GM06990 (cell line): ENCODE measurements at places on chromosomes 11 and 22.

- DNase-seq, result no peak
These were observed 542 bp downstream of the HPS4 start for GRCh38 chr22:26483043-26483438.

DNA sequence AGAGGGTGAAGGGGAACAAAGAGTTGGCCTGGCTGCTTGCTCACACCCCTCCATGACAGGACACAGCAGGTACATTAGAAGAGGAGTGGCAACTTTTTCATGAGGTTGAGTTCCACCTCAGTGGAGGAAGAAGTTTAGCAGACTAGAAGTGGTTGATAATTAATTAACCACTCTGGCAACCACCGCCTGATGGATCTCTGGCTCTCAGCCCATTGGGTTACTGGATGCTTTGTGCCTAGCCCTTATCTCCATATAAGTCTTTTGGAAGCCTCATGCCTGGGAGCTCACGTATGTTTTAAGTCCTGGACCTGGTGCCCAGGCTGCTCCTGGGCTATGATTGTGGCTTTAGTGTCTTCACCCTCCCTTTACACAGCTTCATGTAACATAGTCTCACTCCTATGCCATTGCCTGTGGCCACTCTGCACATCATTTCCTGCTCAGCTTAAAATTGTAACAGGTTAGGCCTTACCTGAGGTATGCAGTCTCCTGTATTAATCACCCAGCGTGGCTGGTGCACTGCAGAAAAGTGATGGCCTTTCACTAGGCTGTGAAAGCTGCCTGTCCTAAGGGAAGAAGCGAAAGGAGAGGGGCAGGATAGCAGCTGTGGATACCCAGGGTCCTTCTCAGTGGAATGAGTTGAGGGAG lies 72.7 kb upstream of the CRTAM start:
- DNase-seq, result no peak

GRCh38 chr11:19458231-19458630 lies 217.5 kb upstream of the E2F8 start:
- DNase-seq, result no peak

- DNase-seq, result no peak
These were observed 13.3 kb downstream of the ASCL2 start for GRCh38 chr11:2256951-2257700.

- no peak for DNase-seq
These were observed 2.6 kb downstream of the EHF start for GRCh38 chr11:34623463-34623862.

DNA sequence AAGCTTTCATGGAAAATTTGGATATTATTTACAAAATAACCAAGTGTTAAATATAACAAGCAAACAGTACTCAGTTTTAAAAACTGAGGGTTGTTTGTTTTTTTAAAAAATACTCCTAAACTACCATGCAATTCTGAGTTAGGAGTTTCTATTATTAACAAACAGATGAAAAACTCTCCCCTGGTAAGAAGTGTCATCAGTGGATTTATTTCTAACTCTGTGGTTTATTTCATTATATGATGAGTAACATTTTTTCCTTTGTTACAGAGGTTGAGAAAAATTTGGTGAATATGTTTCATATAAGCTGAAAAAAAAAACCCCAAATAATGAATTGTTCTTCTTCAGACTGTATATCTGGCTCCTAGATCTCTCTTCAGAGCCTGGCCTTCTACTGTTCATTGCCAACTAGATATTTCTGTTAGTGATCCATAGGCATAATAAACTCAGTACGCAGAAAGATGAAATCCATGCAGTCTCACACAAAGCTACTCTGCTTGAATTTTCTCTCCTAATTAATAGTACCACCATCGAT lies 29.4 kb upstream of the PDE3B start:
- no peak for DNase-seq

DNA sequence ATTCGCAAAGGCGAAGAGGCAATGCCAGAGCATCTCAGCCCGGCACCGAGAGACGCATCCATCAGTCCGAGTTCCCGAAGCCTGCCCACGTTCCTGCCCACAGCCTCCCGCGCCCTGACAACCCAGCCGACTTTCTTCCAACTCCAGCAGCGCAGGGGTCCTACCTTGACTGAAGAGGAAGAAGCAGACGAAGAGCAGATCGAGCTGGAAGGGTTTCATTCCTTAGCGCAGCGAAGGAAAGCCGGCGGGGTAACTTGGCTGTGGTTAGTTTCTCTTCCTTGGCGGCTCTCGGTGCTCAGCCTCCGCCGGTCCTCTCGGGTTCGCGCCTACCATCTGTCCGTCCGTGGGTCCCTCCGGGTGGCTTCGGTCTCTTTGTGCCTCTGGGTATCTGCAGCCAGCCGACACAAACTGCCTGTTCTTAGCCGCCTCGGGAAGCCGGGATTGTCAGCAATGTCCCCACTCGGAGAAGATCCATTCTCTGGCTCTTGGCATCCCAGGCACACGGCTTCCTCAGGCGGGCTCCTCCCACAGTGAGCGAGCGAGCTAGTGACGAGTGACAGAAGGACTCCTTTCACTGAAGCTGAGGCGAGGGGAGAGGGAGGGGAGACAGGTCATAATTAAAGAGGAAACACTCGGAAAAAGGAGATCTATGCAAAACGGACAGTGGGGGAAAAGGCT lies at the start of gene KIRREL3:
KIRREL3 (minus strand) TSS at position 480 of the 678 bp plus-strand sequence.
- no peak for DNase-seq

DNA sequence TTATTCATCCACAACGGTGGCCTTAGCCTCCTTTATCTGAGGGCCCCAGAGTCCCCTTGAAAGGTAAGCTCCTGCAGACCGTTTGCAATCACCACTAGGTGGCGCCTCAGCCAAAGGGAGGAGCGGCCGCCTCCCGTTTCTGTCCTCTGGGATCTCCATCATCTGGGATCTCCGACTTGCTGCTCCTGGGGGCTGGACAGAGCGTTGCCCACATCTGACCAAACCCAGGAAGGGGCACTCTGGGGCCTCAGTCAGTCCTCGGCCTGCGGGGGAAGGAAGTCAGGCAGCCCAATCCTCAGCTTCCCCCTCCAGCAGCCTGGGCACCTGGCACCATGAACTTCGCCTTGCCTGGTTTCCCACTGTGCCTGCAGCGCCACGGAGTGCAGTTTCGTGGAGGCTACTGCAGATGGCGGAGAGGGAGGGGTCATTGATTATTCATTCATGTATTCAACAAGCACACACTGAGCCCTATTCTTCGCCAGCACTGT lies 23.5 kb downstream of the TP53I11 start:
- no peak for DNase-seq

DNA sequence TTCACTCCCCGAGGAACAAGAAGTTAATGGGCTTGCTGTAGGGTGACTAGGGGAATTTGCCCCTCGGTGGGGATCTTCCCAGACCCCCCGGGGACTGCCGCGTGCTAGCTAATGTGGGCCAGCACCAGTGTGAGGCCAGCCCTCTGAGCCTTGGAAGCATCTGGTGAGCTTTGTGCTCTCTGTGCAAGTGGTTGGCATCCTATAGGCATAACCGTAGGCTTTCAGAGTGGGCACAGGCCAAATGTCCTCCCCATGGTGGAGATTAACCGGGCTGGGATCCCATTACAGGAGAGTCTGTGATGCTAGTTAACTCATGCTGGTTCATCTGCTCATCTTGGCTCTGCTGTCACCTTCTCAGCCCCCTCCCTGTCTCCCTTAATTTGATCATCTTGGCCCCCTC lies 125.7 kb downstream of the TRIM29 start:
- no peak for DNase-seq

GRCh38 chr11:39777035-39777434 lies 1682.4 kb downstream of the LRRC4C start:
- no peak for DNase-seq

- DNase-seq, result no peak
These were observed 9.4 kb downstream of the CEP164 start for GRCh38 chr11:117337076-117337475.

DNA sequence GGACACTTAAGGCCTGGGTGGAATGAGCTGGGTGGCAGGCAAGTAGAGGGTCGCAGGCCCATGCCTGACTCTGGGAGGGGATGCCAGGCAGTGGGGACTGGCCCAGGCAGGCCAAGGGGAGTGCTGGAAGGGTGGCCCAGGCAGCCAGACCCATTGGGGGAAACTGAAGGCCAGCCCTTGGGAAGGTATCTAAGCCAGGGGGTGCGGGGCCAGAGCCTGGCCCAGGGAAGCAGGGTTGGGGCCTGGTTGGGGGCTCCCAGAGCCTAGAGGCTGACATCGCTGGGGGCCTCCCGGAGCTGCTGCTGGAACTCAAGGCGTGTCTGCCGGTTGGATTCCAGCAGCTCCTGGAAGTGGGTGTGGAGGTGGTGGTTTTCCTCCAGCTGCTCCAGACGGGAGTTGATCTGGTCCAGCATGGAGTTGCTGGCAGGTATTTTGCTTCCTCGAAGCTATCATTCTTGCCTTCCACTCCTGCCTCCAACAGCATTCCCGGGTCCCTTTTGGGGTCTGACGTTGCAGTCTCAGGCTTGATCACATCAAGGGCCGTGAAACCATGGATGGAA lies 35.3 kb upstream of the XBP1 start:
- no peak for DNase-seq

DNA sequence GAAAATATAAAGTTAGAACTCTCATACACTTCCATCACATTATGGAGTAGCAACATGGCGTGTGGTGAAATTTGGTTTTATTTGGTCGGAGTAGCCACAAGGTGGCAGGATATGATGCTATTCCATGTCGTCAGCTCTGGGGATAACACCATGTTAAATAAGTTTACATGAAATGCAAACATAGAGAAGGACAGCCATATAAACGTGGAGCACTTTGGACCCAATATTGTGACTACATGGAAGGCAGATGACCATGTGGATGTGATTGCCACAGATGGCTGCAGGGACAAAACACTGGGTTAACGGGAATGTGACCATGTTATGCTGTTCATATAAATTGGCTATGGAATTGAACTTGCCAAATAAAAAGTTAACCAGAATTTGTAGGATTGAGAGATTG lies 21.0 kb downstream of the OR5M11 start:
- DNase-seq, result no peak

DNA sequence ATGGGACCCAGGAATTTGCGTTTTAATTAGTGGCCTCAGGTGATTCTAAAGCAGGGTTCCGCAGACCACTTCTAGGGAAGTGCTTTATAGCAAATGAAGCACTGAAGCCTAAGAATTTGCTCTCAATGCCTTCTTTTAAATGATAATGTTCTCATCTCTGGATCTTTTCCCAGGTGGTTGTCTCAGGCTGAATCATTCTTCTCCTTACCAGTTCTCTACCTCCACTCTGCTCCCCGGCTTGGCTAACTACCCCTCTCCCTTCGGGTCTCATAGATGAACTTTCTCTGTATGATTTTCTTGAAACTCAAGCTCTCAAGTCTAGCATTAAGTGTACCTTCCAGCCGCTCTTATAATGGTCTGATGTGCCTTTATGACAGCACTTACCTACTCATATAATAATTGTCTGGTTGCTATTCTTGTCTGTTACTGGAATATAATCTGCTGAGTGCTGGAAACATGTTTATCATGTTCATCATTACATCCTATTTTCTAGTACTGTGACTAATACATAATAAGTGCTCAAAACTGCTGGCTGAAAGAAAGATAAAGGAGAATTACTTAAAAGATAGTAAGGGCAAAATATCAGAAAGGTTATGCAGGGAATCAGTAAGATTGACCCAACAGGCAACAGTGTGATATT lies 195.9 kb upstream of the SESN3 start:
- DNase-seq, result no peak

- DNase-seq, result no peak
These were observed 240.3 kb downstream of the TENM4 start for GRCh38 chr11:79200398-79201070.

DNA sequence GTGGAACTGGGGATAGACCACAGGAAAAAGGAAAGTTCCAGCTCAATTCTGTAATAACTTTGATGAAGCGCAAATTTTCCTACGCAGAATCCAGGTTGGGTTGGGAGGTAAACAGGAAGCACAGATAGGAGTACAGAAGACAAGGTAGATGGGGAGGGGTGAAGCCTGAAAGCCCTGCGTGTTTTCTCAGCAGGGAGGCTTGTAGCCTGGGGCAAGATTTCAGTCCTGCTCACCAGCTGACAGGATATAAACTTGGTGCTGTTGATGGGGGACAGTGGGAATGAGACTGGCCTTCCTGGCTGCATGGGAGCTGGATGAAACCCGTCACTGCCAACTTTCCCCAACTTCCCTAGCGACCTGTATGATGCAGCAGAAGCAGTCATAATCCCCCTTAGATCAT lies 114.9 kb downstream of the ARHGAP32 start:
- DNase-seq, result no peak

DNA sequence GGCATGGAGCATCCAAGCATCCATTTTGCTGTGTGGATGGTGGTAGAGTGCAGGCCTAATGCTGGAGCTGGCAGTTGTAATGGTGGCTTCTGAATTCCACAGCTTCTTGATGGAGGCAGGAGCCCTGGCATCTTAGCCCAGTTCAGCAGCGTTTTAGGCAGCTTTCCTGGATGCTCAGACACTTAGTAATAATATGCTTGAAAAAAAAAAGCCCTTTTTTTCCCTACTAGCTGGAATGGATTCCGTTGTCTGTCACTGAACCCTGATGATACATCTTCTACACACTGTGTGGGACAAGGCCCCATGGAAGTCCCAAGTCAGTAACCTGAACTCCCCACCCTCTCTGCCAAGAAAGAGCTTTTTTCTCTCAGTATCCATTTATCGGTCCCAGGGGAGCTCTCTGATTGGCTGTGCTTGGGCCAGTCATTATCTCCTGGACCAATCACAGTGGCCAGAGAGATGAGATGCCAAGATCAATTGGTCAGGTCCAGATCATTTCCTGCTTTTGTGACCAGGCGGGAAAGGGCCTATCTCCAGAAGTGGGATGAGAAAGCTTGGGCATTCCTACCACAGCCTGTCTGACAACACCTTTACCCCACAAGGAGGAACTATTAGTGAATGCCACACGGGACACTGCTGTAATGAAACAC lies 34.2 kb downstream of the MCM5 start:
- DNase-seq, result no peak

- DNase-seq, result no peak
These were observed 17.2 kb upstream of the CRYBB3 start for GRCh38 chr22:25182131-25183110.

DNA sequence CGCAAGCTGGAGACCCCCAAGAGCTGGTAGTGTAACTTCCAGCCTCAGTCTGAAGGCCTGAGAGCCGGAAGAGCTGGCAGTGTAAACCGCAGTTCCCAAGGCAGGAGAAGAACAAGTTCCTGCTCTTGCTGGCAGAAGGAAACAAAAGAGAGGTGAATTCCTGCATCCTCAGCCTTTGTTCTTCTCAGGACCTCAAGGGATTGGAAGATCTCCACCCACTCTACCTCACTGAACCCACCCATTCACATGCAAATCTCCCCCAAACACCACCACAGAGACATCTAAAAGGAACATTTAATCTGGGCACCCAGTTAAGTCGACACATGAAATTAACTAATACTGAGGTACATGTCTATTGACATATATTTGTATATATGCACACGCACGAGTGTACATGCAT lies 1310.3 kb downstream of the TBC1D22A start:
- DNase-seq, result no peak

DNA sequence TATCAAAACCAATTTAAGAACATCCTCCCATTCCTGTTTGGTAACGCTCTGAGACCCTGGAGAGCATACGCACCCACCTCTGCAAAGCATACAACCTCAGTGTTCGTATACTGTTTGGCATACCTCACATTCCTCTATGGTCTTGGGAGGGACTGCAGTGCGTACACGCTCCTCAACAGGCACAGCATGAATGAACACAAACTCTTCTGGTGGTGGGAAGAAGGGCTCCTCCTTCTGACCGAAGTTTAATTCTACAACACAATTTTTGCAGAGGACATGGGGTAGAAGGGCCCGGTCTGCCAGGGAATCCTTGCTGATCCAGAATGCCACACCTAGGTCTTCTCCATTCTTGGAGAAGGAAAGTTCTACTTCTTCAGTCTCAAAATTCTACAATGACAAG lies 5.3 kb downstream of the HNRNPUL2 start:
- DNase-seq, result no peak
